ENCODE measurements at places on chromosomes 3 and 15.

GRCh38 chr3:42872718-42873117 lies 3.0 kb downstream of the CYP8B1 start:
- no peak for DNase-seq

- no peak for DNase-seq
These were observed 22.7 kb downstream of the ARHGEF26 start for GRCh38 chr3:154143873-154144272.

GRCh38 chr3:49170744-49171118 lies 667 bp upstream of the KLHDC8B start:
- no peak for DNase-seq

DNA sequence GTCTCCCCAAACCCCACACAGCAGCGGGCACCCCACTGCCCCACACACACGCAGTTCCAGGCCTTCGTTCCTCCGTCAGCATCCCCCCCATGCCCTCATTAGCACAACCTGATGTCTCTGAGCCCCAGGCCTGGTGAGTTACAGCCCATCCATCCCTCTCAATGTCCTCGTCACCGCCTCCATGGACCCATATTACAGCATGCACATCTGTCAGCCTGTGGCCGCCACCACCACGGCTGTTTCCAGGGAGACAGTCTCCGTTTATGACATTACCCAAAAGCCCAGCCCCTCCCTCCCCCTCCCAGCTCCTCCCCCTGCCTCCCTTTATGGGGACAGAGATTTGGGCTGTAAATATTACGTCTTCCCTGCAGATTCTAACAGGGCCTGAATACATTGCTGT lies 143.1 kb upstream of the LINGO1 start:
- no peak for DNase-seq

DNA sequence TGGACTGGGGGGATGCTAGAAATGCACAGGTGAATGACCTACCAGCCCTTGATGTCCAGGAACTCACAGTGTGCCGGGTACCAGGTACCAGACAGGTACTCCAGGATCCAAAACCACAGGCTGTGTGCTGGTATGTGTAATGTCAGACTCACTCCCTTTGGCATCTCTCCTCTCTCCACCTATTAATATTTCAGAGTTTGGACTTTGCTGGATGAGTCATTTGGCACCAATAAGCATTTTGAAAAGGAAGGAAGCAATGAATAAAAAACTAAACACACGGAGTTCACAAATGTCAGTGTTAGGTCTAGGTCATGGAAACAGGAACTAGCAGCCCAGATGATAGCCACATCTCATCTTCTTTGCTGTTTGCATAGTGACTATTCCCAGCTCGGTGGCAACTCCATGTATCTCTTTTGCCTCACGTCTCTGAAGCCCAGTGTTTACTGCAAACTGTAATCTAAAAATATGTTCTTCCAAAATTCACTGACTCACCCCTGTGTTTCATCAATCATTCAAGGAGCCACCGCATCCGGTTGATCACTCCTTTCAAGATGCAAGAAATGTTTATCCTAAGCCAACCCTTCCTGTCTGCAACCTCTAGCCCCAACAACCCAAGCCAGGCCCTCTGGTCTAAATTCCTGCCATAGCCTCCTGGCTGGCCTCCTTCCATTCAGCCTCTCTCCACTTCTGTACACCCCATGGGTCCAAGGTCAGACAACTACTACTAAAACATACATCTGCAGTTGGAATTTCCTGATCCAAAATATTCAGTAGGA lies 8.4 kb downstream of the ITGB5 start:
- DNase-seq = no peak

DNA sequence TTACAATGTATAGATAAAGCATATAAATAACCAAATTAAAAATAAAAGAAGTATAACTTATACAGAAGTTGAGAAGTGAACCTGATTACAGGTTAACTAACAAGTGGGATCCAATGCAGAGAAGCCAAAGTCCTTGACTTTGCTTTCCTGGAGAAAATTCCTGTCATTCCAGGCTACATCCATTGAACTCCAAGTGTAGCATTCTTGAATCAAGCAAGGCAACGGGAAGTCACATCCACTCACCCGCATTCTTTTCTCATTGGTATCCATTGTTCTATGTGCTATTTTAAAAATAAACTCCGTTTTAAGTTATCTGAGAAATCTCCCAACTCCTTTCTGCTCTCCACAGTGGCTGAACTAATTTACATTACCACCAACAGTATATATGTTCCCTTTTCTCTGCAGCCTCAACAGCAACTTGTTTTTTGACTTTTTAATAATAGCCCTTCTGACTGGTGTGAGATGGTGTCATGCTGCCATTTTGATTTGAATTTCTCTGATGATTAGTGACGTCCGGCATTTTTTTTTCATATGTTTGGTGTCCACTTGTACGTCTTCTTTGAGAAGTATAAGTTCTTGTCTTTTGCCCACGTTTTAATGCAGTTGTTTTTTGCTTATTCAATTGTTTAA lies 534.3 kb downstream of the ROBO1 start:
- no peak for DNase-seq

GRCh38 chr15:73539212-73540128 lies 93.7 kb downstream of the NPTN start:
- no peak for DNase-seq

- no peak for DNase-seq
These were observed 18.3 kb downstream of the CLSTN2 start for GRCh38 chr3:139953131-139953910.

GRCh38 chr3:60779637-60780036 lies 471.6 kb downstream of the FHIT start:
- DNase-seq = no peak

DNA sequence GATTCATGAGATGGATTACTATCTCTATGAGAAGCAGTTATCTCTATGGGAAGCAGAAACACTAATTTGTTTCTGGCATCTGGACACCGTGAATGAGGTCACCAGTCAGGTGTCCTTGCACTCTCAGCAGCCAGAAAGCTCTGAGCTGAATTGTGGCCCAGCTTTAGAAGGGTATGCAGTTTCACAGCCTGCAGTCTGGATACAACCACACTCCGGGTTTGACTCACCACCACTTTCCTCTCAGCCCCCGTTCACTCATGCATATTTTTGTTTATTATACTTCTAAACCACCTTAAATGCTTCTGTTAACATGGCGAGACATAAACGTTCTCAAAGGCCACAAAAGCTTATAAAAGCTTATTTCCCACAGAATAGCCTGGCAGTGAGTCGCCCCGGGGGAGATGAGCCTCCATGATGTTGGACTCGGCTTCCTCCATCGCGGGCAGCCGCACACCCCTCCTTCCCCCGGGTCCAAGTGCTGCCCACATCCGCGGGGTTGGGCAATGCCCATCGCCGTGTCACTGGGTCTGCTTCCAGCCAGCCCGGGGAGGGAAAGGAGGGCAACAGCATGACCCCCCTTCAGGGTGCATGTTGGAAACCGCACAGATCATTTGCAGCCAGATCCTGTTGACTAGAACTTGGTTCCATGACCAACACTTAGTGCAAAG lies 16.8 kb upstream of the SLC41A3 start:
- no peak for DNase-seq

- DNase-seq = peak; percentile 86
These were observed at the start of gene ARHGEF26 for GRCh38 chr3:154120961-154121700. ARHGEF26 (plus strand) TSS chr3:154121390; CDS start chr3:154121993, 603 bp downstream.

DNA sequence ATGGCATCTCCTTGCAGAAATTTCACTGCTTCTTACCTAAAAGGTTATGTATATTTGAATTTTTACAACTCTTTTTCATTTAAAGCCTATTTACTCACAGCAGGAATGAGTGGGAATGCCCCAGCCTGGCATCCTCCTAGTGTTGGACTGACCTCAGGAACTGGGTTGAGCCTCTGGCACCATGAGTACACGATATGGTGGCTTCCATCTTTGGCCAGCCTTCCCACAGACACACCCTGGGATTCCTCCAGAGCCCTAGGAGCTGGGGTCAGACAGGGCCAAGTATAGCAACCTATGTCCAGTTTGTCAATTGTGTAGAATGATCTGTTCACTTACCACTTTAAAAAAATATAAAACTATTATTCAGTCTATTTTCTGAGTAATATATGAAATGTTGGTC lies 57.2 kb upstream of the HEG1 start:
- DNase-seq = no peak

GRCh38 chr3:9430733-9431132 lies 33.3 kb downstream of the SETD5 start:
- DNase-seq = no peak

DNA sequence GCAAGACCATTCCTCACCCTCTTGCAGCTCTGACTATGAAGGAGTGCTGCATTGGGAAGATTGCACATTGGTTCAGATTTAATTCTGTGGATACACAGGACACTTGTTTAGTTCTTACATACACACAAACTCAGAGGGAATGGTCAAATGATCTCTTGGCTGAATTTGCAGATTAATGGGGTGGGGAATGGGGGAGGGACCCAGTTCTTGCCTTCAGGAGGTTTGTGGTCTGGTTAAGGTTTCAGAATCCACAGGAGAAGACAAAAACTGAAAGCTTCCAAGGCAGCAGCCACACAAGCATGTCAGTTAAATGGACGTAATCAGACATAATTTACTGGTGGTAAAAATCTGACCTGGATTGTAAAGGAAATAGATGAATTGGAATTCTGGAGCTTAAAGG lies 257.1 kb upstream of the ROPN1 start:
- DNase-seq = no peak

- no peak for DNase-seq
These were observed 524.2 kb downstream of the NLGN1 start for GRCh38 chr3:173921732-173922131.

- no peak for DNase-seq
These were observed 514.1 kb downstream of the ROBO1 start for GRCh38 chr3:79253704-79254103.

DNA sequence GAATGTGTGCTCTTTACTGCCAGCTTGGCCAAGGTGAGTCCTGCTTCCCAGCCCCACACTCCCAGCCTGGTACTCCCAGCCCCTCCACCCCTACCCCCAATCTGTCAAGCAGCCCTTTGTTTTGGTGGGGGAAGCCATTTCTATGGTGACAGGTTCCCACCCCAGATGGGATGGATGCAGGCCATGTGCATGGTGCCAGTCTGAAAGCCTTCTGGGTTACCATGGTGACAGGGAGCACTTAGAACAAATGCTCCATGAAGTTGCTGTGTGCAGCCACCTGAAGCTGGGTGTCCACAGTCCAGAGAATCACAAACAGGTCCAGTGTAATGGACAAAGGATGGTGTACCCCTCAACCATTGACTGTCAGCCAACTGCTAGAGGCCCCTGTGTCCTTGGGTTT lies 19.1 kb upstream of the VILL start:
- no peak for DNase-seq

GRCh38 chr3:175384569-175384968 lies 525.4 kb downstream of the NAALADL2 start:
- no peak for DNase-seq

DNA sequence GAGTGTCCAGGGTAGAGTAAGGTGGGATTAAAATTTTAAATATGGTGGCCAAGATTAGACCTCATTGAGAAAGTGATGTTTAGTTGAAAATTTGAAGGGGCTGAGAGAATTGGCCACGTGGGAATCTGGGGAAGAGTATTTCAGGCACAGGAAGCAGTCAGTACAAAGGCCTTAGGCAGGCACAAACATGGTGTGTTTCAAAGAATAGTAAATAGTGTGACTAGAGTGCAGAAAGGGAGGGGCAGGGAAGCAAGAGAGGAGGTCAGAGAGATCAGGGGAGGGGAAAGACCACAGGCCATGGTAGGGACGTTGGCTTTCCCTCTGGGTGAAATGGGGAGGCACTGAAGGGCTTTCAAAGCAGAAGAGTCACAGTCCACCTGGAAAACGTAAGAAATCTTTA lies 36.6 kb upstream of the POMGNT2 start:
- DNase-seq = no peak

- DNase-seq = no peak
These were observed 27.0 kb upstream of the IREB2 start for GRCh38 chr15:78411061-78411460.

GRCh38 chr15:80036071-80036470 lies 23.4 kb upstream of the ZFAND6 start:
- DNase-seq = no peak

DNA sequence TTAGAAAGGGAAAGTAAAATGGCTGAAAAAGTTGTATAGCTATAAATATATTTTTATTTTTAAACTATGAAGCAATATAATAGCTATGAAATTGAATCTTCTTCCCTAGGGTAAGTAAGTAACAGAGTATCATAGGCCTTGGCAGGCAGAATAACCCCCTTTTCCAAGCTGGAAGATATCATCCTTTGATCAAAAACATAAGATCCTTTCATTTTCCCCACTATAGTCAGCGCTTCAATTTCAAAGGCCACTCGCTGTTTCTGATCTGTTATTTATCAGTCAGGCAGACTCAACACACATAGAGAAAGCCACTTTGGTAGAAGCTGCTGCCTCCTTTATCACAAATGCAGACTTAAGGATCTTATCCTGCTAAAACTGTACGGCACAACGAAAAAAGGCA lies 74.0 kb upstream of the UBE2E2 start:
- no peak for DNase-seq

GRCh38 chr3:160773722-160774121 lies 17.7 kb downstream of the PPM1L start:
- DNase-seq = no peak

GRCh38 chr3:30112902-30113484 lies 493.4 kb upstream of the TGFBR2 start:
- no peak for DNase-seq

- DNase-seq = no peak
These were observed 148.6 kb downstream of the MEIS2 start for GRCh38 chr15:36951731-36952247.

DNA sequence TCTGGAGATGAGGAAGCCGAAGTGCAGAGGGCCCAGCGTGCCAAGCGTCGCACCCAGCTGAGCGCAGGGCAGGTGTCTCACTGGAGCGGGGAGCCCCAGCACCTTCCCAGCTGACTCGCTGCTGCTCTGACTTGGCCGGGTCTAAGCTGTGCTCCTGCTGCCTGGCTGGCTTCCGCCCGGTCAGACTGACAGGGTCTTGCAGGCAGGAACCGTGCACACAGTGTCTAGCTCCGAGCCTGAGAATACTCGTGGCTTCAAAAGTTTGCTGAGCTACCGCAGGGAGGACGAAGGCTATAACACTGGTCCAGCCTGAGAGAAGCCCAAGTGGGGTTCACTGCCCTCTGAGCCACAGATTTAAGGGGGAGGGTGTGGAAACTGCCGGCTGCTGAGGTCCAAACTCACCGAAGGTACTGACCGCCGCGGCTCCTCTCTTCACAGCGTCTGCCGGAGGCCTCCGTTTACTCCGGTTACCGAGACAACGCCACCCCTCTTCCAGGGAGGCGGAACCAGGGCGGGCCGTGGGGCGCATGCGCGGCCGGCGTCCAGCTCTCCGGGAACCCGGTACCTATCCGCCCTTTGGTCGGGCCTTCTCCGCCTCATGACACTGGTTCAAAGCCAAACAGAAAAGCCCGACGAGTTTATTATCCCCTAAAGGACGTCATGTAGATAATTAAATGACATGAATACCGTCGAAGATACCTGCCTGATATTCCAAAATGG lies at the start of gene CFAP44:
CFAP44 (minus strand) TSS at position 443 of the 720 bp plus-strand sequence. CDS start 7,829 bp downstream, outside the sequence.
- DNase-seq = peak; percentile 89

- no peak for DNase-seq
These were observed 178.3 kb downstream of the SUCNR1 start for GRCh38 chr3:152051501-152052404.

Data from endothelial cell (in vitro differentiated cells).